ENCODE measurements at places on chromosomes 7 and 10.

DNA sequence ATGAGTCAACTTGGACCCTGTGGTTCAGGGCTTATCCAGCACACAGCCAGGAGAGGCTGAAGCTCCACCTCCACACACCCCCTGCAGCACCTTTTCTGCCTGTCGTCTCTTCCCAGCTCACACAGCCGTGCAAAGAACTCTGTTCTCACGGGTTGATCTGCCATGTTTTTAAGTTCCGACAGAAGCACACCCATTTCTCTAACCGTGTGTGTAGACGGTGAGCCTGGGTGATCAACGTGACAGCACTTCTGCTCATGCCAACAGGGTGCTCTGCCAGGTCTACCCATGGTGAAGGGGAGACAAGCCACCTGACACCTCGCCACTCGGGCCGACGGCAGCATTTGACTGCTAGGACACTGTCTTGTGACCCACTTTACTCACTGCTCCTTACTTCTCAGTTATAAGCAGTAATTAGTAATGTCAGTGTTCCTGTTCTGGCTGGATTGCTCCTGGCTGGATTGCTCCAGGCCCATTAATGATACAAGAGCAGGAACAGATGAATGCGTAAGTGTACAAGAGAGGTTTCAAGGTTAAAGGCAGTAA is 90.5 kb downstream of the RNF216 start:
- DNase-seq = no peak

- no peak for DNase-seq
Measured at GRCh38 chr10:31604096-31604495, 285.1 kb downstream of the ZEB1 start.

DNA sequence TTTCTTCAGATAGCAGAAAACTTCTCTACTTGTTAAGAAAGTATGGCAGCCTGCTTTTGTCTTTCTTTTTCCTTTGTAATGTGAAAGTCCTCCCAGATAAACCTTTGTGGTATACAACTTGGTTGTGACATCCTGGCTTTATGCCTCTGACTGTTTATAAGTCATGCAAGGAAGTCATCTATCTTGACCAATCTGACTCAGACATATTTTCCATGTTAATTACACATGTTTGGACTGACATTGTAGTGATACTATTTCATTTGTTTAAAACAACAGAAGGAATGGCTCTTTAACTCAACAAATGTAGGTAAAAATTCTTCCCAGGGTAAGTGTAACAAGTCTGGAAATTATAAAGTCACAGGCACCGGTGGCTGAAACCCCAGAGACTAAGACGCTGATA is 341.6 kb upstream of the MEOX2 start:
- DNase-seq = no peak

DNA sequence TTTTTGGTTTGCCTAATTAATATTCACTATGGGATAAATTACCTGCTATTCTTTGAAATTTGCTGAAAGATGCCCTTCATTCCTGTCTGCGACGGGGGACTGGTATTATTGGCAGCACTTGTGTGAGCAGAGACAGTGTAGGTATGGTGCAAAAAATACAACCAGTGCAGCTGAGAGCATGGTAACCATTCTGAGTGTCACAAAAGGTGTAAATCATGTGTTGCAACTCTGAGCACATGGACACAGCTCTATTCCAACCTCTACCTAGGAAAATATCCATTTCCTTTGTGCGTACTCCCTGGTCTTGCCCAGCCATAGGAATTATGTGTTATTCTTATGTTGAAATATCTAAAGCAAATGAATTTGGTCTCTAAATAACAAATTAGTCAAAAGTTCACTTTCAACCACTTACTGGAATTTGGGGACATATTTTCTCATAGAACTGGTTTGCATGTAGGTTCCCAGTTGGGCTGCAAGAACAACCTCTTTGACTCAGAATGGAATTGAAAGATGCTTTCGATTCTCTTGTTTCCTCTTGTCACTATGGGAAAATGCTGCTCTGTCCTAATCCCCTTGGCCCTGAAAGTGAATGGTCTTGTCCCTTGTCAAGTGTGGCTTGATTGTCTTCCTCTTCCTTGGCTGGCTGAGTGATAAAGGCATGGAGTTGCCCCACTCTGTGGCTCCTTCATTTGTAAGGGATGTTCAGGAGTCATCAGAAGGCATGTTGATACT is 57.0 kb downstream of the CELF2 start:
- no peak for DNase-seq

DNA sequence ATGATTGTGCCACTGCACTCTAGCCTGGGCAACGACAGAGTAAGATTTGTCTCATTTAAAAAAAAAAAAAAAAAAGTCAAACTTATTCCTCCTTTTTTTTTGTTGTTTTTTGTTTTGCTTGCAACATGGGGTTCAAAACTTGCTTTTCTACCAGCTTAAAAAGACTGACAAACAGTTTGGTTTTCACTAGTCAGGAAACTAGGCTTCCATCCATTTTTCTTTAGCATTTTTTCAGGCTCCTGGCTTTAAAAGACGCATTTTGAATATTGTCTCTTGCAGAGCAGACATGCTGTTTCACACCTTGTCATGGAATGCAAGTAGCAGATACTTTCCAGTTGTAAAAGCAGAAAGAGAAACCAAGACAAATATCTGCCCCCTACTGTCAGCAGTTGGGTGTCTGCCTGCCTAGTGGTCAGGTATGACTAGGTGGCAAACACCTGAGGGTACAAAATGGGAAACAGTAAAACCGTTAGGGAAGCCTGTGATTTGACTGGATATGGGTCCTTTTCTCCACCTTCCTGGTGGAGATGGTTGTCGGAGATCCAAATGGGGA is 139.9 kb downstream of the CCDC71L start:
- no peak for DNase-seq

- peak; percentile 36 for DNase-seq
Measured at GRCh38 chr10:28587270-28587969, 54.5 kb downstream of the WAC start.

- no peak for DNase-seq
Measured at GRCh38 chr10:17473228-17473950, 19.0 kb upstream of the ST8SIA6 start.

Data from hindlimb muscle (tissue), 1 donor.